Stimulated activated CD8-positive, alpha-beta memory T cell treated with anti-CD3 and anti-CD28 coated beads, Interleukin-4, amount 100 ng/mL, for 1 hour (primary cell): ENCODE measurements at places on chromosomes 3 and 15.

- no peak for DNase-seq
Measured at GRCh38 chr3:108118038-108118768, 27.4 kb upstream of the CD47 start.

DNA sequence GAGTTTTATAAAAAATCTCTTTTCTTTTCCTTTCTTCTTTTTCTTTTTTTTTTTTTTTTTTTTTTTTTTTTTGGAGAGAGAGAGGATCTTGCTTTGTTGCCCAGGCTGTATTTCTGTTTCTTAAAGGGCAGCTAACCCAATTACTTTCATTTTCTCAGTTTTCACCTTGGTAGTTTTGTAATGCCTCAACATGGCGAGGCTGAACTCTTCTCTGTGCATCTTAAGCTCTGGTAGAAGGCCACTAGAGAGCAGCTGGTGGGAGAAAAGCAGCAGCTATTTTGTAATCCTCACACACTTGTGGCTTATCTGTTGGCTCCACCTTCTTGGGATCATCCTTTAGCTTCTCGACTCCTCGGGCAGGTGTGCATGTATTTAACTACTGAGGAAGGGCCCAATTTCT is 152.2 kb upstream of the MEIS2 start:
- no peak for DNase-seq

DNA sequence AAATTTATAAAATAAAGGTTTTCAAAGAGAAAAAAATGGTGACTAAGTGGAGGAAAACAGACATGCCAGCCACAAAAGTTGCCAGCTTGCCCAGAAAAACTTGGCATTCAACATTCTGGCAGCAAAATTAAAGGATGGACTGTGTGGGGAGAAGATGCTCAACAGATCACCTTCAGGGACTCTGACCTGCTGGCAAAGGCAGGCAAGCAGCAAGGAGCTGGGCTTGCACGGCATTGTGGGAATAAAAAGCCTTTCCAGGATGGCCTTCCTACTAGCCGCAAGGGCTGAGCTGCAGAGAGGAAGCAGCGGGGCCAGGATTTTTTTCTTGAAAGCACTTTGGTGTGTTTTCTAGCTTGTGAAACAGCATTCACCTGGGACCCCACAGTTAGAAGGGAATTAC is 101.9 kb upstream of the CACNA2D3 start:
- no peak for DNase-seq

- no peak for DNase-seq
Measured at GRCh38 chr15:89870006-89870405, 23.8 kb downstream of the AP3S2 start.

DNA sequence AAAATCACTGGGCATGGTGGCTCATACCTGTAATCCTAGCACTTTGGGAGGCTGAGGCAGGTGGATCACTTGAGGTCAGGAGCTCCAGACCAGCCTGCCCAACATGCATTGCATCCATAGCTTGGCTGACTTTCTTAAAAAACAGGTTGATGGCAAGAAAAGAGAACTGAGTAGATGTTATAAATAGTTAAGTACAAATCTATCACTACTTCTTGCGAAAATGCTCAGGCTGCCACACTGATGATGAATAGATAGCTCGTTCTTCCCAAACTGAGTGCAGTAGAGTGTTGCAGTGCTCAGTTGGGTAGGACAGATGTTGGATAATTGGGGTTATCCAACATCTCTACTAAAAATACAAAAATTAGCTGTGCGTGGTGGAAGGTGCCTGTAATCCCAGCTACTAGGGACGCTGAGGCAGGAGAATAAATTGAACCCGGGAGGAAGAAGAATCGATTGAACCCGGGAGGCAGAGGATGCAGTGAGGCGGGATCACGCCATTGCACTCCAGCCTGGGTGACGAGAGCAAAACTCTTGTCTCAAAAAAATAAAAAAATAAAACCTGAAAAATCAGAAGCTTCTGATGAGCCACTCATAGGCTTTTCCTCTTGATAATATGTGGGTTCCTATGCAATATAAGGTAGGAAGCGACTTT is 1.2 kb downstream of the BTLA start:
- DNase-seq = no peak

GRCh38 chr15:64763021-64763420 is 12.4 kb downstream of the RBPMS2 start:
- DNase-seq = no peak

- no peak for DNase-seq
Measured at GRCh38 chr3:159785273-159785708, 203.3 kb upstream of the IL12A start.

DNA sequence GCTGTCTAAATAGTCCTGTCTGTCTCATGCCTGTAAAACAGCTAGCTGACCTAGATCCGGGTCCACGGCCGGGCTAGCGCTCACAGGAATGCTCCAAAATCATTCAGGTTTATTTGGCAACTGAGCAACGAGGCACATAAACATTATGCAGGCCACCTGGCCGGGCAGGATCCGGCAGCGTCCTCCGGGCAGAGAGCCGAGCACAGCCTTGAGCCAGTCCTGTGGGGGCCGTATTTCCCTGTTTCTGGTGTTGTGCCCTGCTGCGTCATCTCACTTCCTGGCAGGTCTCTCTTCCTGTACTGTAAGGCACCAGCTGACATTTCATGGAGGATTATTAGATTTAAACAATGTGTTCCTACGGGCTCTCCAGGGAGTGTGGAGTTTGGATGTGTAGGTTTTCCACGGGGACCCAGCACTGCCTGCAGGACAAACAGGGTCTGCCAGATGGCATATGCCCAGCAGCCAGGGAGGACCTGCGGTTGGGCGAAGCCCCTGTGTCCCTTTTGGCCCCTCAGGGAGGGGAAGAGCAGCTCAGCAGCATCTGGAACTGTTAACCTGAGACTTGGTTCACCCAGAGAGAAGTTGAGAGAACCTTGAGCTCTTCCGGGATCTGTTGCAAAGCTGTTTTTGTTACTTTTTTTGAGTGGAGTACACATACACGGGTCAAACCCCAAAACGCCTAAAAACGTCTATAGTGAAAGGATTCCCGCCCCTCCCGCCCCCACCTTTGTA is 16.6 kb upstream of the LRRK1 start:
- DNase-seq = no peak

- DNase-seq = no peak
Measured at GRCh38 chr3:71930056-71930991, 145.4 kb upstream of the PROK2 start.

GRCh38 chr3:15629860-15630597 is 28.5 kb downstream of the BTD start:
- no peak for DNase-seq

DNA sequence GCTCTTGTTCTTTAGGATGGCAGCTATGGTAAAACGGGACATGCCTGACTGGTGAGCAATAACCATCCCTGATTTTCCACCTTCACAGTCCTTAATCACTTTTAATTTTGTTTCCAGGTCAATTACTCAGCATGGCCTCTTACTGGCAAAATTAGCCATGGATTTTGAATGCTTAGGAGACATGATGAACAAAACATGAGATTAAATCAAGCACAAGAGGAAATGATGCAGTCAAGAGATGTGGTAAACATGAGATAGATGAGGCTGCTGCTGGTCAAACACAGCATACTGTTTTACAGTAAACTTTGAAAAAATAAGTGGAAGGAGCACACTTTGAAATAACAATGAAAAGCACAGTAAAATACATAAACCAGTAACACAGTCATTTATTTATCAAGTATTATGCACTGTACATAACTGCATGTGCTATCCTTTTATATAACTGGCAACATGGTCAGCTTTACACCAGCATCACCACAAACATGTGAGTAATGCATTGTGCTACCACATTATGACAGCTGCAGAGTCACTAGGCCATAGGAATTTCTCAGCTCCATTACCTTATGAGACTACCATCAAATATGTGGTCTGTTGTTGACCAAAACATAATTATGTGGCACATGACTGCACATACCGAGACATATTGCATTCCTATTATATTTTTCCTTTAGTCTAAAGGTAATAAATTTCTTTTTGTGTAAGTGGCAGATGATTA is 30.1 kb upstream of the ZNF502 start:
- DNase-seq = no peak

- no peak for DNase-seq
Measured at GRCh38 chr3:77158730-77159581, 119.1 kb downstream of the ROBO2 start.
